ENCODE measurements at places on chromosomes 1 and 21.

DNA sequence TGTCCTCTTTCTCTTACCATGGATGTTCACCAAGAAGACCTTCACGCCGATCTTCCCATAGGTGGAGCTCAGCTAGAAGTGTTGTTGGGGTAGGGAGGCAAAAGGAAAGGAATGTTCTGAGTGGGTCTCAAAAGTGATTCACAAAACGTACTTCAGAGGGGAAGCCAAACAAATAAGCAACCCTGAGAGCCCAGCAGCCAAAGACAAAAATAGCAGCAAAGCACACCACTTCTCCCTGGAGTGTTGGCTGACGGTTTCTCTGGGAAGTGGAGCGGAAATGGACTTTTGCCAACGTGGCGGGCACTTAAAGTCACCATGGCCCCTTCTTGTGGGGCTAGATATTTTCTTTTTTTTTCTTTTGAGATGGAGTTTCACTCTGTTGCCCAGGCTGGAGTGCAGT, 23.1 kb downstream of the SLC26A9 start:
- DNase-seq, result no peak

- no peak for DNase-seq
Measured at GRCh38 chr1:167158111-167158812, 62.4 kb upstream of the POU2F1 start.

DNA sequence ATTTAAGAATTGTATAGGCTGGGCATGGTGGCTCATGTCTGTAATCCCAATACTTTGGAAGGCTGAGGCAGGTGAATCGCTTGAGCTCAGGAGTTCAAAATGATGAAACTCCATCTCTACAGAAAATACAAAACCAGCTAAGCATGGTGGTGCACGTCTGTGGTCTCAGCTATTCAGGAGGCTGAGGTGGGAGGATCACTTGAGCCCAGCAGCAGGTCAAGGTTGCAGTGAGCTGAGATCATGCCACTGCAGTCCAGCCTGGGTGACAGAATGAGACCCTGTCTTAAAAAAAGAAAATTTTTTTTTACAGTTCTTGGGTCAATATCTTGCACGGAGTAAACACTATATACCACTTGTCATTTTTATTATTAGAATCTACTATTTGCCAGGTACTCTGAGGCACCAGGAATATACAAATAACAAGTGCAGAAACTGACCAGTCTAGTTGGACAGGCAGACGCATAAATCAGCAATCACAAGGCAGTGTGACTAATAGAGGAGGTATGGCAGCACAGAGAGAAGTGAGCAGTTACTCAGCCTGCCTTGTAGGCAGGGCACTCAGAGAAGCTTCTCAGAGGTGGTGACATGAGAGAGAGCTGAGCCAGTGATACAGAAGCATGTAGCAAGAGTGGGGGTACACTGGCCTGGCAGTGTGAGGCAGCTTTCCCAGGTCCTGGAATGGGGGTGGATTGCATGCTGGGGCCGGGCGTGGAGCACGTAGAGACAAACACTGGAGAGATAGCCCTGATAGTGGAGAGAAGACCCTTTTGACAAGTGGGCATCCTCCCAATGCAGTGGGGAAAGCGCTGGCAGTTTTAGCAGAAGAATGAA, 8.0 kb downstream of the PHLDA3 start:
- peak; percentile 96 for DNase-seq

DNA sequence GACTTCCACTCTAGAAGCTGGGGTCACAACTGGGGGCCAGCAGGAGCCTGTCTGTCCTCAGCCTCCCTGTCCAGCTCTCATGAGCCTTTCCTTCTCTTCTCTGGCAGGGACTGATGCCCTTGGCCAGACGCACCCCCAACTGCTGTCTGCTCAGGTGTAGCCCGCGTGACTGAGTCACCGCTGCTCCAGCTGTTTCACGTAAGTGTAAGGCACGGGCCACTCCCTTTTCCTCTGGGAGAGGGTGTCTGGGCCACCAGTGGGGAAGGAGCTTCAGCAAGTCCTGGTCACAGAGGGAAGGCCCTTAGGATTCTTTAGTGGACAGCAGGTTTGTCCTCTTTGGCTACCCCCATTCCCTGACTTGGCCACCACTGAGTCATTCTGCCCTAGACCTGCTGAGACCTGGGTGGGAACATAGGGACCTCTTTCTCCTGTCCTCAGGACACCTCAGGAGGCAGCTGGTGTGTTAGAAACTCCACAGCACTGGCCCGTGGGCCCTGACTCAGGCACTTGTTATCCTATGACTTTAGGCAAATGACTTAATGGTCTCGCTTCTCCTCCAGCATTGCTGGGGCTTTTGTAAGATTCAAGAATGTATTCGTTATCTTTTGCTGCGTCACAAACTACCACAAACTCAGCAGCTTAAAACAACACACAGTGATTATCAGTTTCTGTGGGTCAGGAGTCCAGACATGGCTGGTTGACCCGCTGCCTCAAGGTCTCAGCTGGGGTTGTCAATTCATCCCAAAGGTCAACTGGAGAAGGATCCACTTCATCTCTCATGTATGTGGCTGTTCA, 64.8 kb downstream of the FAM163A start:
- DNase-seq, result no peak

- peak; percentile 2 for DNase-seq
Measured at GRCh38 chr1:34320053-34320669, 143.5 kb downstream of the C1orf94 start.

GRCh38 chr21:42017022-42017421, 6.9 kb upstream of the ZBTB21 start:
- DNase-seq, result no peak

- no peak for DNase-seq
Measured at GRCh38 chr1:155196103-155196892, 11.4 kb downstream of the THBS3 start.

GRCh38 chr1:93805027-93805610, 73.9 kb downstream of the DNTTIP2 start:
- no peak for DNase-seq

DNA sequence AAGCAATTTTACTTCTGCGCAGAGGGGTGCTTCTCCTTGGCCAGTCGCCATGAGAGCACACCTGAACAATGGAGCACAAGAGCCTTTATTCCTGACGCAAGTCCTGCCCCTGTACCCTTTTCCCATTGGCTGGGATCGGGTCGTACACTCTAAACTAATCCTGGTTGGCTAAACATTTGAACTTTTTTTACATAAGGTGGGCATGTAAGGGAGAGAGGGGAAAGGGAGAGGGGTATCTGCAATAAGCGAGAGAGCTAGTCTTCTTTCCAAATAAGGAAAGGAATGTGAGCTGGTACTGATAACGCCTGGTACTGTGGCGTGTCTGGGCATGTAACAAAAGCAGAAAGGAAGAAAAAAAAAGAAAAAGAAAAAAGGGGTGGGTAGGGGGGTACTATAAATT, 21.8 kb downstream of the MFSD2A start:
- DNase-seq, result peak; percentile 95

DNA sequence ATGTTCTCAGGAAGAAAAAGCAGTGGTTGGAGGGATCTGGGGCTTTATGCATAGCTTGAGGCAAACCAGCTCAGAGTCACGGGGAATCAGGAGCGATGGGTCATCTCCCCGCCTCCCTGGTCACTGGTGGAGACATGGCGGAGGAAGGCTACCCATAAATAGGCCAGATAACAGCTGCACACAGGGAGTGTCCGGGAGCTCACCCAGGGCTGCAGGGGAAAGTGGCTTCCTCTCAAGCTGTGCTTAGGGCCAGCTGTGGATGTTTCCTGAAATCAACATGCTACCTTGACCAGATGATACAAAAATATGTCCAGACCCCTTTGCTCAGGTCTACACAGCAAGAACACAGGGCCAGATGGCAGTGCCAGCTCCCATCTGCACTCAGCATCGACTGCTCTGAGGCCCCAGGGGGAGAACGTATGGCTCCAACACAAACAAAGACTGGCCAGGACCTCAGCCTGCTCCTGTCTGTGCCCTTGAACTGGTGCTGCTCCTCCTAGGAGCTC, 27.1 kb upstream of the RERE start:
- no peak for DNase-seq

DNA sequence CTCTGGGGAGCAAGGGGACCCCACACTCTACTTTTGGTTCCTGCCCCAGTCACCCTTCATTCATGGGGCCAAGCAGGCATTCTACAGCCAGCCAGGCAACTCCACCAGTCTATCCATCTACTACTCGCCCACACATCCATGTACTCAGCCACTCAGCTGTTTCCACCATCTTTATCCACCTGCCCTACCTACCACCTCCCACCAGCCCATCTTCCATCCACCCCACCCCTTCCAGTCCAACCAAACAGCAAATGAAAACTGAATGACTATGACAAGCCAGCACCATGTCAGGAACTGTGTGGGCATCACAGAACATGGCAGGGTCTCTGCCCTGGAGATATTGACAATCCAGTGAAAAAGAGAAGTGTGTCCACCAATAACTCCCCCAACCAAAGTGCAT, 7.9 kb downstream of the LAD1 start:
- DNase-seq, result no peak

DNA sequence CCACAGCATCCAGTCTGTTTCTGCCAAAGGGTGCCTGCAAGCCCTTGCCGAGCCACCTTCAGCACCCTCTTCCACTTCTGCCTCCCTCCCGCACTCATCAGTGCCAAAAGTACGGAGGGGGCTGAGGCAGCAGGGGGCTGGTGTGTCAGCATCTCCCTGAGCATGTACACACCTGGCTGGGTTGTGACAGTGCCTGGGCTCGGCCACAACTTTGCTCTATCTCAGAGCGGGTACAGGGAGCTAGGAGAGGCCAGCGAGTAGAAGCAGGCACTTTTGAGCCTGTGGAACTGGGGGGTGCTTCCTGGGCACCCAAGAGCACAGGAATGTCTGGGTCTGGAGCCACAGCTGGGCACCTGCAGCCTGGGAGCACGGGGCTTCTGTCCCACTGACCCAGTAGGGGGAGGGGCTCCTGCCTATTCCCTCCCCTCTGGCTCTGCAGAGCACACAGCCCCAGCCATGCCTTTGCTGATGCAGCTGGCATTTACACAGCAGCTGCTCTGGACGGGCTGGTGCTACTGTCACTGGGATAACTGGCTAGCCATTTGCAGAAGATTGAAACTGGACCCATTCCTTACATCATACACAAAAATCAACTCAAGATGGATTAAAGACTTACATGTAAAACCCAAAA, 319.8 kb upstream of the RRP15 start:
- DNase-seq, result no peak

DNA sequence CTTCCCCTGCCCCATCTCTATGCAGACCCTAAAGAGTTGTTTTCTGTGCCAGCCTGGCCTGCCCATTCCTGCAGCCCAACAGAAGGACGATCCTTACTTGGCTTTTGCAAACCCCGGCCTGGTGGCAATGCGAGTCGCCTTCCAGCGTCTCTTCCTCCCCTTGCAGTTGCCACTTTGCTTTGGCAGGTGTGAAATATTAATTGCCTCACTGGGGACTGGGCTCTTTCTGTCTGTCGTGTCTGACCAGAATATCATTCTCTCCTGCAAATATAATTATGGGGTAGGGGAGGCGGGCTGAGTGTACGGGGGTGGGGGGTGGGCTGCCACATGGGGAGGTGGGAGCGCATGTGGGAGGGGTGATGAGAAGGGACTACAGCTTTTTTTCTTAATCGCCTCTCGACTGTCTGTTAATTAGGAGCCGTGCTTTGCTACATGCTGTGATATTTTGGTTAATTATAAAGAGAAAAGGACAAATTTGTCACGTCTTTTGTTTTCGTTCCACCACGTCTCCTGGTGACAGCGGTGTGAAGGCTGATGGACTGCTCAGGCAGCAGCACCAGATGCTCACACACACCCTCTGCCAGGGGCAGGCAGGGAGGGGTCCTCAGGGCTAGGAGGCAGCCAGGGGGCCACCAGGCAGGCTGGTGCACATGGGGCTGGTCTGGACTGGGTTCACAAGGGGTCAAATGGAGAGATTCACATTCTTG, 80.1 kb upstream of the CD34 start:
- DNase-seq, result no peak

GRCh38 chr1:2986549-2987305, 34.5 kb upstream of the ACTRT2 start:
- no peak for DNase-seq

DNA sequence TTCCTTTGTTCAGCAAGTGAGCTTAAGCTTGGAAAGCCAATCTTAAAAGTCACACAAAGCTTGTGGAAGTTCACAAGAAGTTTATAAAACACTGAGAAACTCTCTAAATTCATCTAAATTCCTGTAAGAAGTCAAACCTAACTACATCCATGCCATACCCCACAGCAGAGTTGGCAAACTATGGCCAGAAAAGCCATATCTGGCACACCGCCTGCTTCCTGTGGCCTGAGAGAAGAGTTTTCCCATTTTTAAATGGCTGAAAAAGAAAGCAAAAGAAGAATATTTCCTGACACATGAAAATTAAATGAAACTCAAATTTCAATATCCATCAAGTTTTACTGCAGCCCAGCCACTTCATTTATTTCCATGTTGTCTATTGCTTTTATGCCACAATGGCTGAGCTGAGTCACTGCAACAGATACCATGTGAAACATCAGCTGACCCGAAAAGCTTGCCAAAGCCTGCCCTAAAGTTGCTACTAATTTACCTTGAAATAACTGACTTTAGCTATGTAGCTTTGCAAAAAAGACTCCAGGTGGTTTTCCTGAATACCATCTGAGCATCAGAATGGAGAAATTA, 237.1 kb downstream of the SLC45A1 start:
- peak; percentile 35 for DNase-seq

DNA sequence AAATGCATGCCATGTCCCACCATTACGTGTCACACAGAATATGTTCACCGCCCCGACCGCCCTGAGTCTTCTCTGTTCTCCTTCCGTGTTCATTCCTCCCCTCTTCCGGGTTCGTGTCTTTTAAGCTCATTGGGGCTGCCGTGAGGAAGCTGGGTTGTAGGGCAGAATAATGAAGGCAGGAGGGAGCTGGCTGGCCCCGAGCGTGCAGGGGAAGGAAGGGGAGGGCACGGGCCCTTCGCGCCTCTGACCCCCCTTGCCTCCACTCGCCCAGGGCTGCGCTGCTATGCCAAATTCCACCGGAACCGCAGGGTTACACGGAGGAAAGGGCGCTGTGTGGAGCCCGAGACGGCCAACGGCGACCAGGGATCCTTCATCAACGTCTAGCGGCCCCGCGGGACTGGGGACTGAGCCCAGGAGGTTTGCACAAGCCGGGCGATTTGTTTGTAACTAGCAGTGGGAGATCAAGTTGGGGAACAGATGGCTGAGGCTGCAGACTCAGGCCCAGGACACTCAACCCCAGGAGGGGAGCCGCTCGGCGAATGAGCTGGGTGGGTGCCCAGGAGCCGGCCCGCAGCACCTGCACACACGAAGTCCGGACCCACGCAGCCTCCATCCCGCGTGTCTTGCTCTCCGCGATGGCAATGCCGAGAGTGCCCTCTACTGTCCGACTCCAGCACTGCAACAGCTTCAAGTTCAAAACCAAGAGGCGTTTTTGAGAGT, 16.5 kb upstream of the AGTRAP start:
- DNase-seq, result no peak

DNA sequence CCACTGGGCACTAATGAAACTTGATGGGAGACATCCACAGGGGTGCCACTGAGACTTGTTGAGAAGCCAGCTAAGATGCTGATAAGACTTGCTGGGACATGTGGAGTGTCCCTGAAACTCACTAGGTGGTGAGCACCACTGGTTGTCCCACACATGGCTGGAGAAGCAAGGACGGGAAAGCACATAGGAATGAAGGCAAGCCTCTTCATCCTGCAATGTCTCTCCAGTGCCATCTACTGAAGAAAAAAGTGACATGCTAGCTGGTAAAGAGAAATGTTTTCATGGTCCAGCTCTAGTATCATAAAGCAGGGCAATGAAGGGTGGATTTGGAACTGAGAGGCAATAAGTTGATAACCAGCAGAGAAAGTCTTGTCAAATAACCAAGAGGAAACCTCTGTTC, 283.0 kb downstream of the PAPPA2 start:
- peak; percentile 4 for DNase-seq
